ENCODE measurements at places on chromosomes 16 and 17.

- no peak for DNase-seq
Measured at GRCh38 chr16:88427376-88427775, 25.7 kb upstream of the ZFPM1 start.

GRCh38 chr17:58528443-58528842 lies 14.0 kb upstream of the MTMR4 start:
- no peak for DNase-seq

DNA sequence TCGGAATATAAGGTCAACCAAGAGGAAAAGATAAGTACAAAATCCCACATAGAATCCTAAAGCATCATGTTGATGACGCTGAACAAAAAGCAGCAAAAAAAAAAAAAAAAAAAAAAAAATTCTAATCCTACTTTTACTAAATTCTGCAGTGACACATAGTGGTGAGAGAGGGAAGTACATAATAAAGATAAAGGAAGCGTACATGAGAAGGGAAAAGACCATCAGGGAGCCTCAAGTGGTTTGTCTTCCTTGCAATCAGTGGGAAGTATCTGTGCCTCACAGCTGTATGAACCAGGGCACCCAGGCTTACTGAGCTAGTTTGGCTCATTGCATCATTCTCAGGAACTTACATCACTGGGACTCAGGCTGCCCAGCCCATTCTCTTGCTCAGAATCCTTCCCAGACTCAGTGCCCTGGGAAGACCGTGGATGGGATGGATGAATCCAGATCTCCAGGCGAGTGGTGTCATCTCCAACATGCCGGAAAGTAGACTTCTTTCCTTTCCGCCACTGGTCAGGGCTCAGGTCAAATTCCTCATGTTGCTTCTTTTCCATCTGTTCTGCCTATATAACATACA lies 21.2 kb downstream of the SMG6 start:
- peak; percentile 53 for DNase-seq

- no peak for DNase-seq
Measured at GRCh38 chr16:65061935-65062518, 59.8 kb downstream of the CDH11 start.

GRCh38 chr16:10386517-10387100 lies 748 bp downstream of the ATF7IP2 start:
- peak; percentile 32 for DNase-seq

DNA sequence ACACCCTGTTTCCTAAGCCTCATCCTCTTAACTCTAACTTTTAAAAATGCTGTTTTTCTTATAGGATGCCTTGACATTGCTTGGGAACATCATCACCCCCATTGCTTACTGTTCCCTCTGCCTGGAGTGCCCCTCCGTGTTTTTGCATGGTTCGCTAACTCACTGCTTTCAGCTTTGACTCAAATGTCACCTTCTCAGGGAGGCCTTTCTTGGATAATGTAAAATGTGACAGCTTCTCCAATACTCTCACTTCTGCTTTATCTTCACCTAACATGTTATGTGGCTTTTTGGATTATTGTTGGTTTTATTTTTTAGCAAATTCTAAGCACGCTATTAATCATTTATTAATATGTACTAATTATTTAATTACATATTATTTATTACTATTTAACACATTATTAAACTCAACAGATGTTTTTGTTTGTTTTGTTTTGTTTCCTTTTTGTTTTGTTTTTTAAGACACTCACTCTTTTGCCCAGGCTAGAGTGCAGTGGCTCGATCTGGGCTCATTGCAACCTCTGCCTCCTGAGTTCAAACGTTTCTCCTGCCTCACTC lies 3.8 kb downstream of the CRYM start:
- no peak for DNase-seq

DNA sequence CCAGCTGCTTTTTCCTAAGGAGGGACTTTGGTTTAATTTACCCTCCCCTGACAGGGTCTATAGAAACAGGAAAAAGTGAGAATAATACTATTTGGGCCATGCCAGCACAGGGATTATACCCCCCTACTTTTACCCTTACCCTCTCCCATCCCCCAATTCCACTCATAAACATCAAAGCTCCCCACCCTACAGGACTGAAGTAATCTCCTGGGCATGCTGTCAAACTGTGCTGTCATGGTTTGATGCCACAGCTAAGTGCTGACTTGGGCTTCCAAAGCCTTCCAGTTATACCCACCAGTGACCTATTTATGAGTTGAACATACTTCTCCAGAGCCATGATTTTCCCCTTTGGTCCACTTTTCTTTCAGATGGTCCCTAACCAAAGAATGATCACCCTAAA lies 12.8 kb downstream of the PHF12 start:
- DNase-seq = no peak

GRCh38 chr17:59151591-59151990 lies 3.4 kb downstream of the SKA2 start:
- no peak for DNase-seq

DNA sequence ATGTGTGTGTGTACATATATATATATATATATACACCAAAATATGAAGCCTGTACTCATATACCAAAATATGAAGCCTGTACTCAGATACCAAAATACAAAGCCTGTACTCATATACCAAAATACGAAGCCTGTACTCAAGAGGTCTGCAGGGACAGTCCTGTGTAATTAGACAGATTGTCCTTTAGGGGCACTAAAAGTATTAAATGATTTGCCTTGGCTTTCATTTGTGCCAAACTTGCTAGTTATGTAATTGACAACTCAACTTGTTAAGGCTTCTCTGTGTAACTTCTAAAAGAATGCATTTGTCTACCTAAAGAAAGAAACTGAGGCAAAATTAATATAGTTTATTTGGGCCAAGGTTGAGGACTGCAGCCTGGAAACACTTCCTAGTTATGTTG lies 30.8 kb upstream of the DHX40 start:
- no peak for DNase-seq

GRCh38 chr17:77147357-77147801 lies 6.6 kb downstream of the SEC14L1 start:
- no peak for DNase-seq

DNA sequence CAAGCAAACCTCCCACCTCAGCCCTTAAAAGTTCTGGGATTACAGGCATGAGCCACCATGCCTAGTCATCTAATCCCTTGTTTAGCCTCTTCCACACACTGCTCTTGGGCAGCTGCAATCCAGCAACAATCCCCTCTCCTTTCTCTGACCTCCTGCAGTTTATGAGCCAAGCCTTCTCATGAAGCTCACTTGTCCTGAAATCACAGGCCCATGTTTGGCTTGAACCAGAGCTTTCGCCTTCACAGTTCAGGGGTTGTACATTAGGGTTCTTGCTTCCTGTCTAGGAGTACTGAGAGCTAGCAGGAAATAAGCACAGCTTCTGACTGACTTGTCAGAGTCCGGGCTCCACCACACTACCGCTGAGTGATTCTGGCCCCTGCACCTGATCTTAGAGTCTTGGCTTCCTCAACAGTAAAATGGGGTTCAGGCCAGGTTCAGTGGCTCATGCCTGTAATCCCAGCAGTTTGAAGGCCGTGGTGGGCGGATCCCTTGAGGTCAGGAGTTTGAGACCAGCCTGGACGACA lies 16.3 kb downstream of the ERAL1 start:
- DNase-seq = peak; percentile 69

DNA sequence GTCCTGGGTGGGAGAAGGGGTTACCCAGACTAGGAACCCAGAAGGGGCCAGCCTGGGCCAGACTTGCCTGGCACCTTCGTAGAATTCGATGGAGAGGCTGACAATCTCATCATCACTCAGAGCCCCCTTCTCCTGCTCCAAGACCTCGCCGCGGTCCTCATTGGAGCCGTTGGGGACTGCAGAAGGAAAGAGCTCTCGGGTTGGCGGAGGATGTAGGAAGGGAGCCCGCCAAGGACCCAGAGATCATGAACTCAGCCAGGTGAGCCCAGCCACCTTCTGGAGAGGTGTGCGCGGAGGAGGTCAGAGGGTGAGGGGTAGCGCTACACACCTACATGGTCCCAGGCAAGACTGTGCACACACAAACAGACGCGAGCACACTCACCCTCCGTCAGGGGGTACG lies 8.5 kb downstream of the CISD3 start:
- no peak for DNase-seq

DNA sequence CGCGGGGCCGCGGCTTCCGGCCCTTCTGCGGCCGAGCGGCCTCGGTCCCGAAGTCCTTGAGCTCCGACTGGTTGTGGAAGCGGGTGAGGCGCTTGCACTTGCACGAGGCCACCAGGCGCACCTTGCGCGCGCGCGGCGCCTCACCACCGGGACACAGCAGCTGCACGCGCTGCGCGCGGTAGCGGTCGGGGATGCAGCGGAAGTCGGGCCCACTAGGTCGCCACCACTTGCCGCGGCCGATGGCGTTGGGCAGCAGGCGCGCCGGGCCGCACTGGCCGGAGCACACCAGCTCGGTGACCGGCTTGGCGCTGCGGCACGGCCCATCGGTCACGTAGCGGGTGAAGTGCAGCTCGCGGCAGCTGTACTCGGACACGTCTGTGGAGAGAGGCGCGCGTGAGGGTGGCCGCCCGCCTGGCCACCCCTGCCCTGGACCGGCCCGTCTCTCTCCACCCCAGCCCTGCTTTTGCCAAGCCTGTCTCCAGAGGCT lies 3.2 kb downstream of the SOST start:
- no peak for DNase-seq

GRCh38 chr17:46935658-46936266 lies 12.8 kb downstream of the GOSR2 start:
- no peak for DNase-seq

DNA sequence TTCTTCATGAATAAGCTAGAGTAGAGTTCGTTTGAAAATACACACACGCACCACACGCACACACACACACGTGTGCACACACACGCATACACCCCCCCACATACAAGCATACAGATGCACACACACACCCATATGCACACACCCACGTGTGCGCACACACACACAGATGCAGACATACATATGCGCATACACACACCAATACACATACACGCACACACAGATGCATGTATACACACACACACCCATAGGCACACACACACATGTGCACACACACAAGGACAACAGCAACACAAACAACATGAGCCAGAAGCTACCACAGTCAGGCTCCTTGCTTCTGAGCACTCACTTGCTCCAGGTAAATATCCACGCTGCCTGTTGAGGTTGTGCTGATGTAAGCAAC lies 5.1 kb downstream of the IFT140 start:
- no peak for DNase-seq

GRCh38 chr16:80025236-80025635 lies 424.7 kb upstream of the MAF start:
- no peak for DNase-seq

DNA sequence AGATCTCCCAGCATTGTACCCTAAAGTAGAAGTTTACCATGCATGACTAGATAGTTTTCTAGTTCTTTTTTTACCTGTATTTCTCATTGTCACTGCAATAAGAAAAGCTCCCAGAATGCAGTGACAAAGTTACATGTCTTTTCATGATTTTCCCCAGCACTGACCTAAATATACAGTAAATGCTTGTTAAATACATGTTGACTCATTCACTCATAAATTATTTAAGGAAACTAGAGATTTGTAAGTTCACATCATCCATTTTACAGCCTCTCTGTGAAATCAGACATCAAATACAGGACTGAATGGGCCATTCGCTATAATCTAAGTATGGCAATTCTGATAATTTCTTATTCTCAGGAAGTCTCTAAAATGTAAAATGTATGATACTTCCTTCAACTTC lies 258.9 kb upstream of the AXIN2 start:
- DNase-seq = no peak

- no peak for DNase-seq
Measured at GRCh38 chr16:77674888-77675287, 47.4 kb upstream of the NUDT7 start.

DNA sequence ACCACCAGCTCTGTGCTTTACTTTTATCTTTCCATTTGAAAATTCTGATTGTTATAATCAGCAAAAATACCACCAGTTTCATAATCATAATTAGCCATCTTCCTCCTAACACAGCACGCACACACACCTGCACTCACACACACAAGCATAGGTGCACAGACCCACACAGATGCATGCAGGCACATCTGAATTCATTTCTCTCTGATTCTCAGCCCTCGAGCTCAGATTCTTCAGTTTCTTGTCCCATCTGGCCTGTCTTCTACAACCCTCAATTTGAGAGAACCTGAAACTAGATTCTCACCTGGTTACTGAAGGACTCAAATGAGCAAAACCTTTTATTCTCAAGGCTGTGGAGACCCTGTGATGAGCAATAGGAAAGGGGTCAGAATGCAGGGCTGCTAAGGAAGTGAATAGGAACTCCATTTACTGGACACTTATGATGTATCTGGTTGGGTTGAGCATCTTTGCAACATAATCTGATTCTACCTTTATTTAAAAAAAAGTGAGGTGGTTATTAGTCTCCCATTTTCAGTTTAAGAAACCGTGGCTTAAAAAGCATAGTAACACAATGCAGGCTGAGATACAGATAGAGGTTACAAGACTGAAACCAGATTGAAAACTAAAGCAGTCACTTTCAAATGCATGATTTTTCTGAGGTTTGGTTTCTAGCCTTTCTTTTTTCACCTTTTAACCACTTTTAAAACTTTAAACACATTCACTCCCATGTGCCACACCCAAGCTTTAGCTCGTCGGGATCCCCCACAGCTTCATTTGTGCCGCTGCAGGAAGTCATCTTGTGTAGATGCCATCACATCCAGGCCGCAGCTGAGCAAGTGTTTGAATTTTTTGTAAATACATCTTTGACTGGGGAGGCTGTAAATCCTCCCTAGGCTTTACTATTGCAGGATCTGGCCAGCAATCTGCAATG lies 9.4 kb downstream of the KRT33A start:
- peak; percentile 48 for DNase-seq

- DNase-seq = no peak
Measured at GRCh38 chr16:51722467-51722866, 571.4 kb upstream of the SALL1 start.

DNA sequence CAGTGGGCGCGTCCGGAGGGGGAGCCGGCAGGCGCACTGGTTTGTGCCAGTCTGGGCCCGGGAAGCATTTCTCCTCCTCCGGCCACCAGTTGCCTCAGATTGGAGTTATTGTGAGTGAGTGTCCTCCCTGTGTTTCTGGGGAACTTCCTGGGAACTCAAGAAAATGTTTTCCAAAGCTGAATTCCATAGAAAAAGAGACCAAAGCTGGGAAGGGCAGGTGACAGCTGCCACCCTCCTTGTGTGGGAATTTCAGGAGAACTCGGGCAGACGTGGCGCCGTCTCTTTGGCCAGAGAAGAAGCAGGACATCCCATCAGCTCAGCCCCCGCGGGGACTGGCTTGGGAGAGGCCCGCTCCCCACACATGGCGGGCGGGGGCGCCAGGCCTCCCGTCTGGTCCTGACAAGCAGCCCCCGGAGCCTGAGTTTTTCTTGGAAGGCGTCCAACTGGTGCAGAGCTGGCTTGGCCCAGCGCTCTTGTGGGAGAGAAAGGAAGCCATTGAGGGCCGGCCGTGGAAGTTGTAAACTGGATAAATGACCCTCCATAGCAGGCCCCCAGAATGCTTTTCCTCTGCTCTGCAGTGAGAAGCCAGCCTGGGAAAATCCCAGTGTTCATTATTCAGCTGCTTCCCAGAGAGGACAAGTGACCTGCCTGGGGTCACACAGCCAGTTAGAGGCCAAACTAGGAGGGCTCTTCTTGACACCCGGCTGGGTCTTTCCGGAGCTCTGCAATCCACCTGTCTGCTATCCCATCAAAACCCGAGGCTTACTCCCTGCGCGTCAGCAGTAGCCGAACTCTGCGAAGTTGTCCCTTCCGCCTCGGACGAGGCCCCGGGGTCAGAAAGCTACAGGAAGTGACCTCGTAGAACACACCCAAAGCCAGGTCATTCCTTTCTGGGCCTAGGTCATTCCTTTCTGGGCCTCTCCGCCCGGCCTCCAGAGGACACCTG lies 39.2 kb upstream of the GSE1 start:
- DNase-seq = no peak

GRCh38 chr16:981695-982144 lies at the start of gene SOX8:
Gene SOX8, plus strand, starts transcription at chr16:981770. Its CDS starts 153 bp downstream, at chr16:981923.
- DNase-seq = no peak

GRCh38 chr16:4090351-4090851 lies 25.8 kb downstream of the ADCY9 start:
- no peak for DNase-seq

- no peak for DNase-seq
Measured at GRCh38 chr17:76027159-76027839, at the start of gene EVPL. Gene EVPL, minus strand, starts transcription at chr17:76027306. Its CDS starts 108 bp downstream, at chr17:76027198.

Data from activated CD4-positive, alpha-beta T cell treated with anti-CD3 and anti-CD28 coated beads, Interleukin-2, Interleukin-4, amounts not matched to agents 100 ng/mL and 50 ng/mL, durations not matched to agents 16 hours and 8 hours (primary cell).